ENCODE measurements at places on chromosomes 4 and X.

DNA sequence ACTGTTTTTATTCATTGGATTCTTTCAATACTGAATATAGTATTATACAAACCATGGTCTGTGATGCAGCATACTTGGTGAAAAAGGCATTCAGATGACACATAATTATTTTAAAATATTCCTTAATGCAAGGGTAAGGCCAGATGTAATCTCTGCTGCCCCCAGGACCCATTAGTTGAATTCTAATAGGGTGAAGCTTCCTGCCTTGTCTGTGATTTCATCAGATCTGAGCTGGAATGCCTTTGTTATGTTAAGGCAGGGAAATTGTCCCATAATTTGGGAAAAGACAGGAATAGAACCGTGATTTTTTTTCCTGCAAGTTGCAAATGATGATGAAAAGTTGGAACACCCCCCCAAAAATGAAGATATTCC, 26.1 kb downstream of the ZRSR2 start:
- no peak for DNase-seq

DNA sequence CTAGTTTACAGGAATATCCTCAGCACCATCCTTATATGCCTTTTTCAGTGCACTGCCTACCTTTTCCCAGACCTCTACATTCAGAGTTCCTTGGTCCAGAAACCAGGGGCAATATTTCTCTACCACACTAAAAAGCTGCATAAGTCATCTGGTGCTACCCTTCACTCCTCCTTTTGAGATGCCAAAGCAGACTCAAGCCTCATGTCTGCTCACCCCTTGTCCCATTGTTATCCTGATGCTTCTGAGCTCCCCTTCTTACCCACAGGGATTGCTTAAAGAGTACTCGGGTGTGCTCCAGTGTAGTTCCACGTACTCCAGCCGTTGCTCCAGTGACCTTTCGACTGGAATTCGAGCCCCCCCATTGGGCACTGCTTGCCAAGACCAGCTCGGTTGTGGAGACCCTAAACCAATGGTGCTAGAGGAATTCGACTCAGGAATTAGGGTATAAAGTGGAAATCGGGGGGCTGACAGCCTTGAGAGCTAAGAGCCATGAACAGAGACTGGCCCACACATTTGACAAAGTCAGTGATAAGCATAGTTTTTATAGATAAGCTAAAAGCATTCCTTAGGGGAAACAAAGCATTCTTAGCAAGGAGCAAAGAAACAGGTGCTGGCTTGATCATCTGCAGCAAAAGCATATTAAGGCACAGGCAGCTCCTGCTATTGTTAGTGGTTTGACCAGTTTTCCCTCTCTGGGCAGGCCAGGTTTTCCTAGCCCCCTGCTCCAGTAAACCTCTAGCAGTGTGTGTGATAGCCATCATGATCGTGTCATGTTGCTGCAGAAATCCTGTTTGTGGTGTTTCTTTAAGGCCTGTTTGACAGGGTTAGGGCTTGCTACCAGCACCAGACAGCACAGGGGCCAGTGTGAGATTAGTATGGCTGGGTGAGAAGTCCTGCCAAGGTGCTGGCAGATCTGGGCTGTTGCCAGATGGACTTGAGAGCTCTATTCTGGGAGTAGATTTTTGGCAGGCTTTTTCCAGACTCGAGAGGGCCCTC, 57.5 kb upstream of the WDR1 start:
- peak; percentile 49 for DNase-seq

DNA sequence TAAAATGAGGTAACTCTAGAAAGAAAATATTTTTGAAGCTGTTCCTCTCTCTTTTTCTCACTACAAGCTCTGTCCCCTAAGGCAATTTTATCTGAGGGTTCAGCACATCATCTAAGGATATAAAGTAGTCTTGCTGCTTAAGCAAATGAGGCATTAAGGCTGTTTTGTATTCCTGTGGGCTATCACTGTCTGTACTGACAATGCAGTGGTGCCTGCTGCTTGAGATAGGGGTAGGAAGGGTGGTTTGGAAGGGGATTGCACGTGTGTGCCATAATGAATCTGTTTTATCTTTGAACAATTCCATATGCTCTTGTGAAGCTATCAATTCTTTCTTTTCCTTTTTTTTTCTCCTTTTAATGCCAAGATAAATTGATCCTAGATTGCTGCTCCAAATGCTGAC, 128.0 kb upstream of the ATOH1 start:
- no peak for DNase-seq

DNA sequence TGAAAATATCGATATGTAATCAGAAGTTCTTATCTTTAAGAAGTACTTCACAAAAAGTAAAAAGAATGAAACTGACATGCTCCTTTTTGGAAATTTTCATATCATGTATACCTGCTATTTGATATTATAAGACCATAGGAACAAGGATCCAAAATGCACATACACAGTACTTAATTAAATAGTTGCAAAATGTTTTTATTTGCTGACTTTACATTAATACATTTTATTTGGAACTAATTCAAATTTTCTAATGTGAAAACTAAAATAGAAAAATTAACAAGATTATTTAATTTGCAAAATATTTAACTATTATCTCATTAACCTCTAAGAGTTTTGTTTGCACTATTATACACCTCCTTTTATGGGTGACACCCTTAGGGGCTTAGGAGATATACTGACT, 155.0 kb downstream of the TRAM1L1 start:
- no peak for DNase-seq

DNA sequence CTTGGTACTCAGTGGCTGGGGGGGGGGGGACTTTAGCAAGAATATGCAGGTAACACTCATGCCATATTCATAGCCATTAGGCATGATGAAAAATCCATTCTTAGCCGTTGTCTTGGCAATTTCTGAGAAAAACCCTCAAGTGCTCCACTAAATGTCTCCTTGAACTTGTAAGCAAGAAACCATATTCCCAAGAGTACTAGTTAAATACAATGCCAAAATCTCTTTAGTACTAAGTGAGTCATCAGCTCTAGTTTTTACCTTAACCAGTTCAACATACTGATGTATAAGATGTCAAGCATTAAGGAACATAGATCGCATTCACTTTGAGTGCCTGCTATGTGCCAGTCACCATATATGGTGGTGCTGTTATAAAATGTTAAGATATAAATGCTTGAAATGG, 27.5 kb downstream of the UBE2D3 start:
- no peak for DNase-seq

DNA sequence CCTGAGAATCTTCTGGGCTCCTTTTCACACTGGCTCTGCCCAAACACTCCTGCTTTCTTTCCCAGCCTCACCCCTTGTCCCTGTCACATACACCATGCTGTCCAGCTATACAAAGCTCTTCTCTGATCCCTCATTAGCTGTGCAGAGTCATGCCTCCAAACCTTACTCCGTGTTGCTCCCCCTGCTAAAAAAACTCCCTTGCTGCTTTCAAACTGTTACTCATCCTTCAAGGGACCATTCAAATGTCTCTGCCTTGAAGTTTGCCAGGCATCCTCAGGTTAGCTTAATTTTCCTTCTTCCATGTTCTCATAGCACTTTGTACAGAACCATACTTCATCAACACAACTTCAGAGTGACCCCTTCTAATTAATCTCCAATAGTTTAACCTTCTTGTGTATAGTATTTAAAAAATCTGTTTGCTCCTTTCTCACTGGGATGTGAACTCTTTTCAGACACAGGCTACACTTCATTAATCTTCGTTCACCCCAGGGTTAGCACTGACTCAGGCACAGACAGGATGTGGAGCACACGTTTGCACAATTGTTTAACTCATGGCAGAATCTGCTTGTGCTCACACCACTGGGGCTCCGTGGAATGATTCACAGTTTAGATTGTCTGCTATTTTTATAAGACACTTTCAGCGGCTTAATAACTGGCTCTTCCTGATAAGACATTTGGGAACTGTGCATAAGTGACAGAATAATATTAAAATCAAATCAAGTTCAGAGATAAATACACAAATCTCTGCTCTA, 21.4 kb upstream of the SEL1L3 start:
- DNase-seq: peak; percentile 44

GRCh38 chr4:126182336-126182735, 867.6 kb downstream of the FAT4 start:
- no peak for DNase-seq

- no peak for DNase-seq
These were observed 10.2 kb upstream of the TMEM185A start for GRCh38 chrX:149641835-149642234.

DNA sequence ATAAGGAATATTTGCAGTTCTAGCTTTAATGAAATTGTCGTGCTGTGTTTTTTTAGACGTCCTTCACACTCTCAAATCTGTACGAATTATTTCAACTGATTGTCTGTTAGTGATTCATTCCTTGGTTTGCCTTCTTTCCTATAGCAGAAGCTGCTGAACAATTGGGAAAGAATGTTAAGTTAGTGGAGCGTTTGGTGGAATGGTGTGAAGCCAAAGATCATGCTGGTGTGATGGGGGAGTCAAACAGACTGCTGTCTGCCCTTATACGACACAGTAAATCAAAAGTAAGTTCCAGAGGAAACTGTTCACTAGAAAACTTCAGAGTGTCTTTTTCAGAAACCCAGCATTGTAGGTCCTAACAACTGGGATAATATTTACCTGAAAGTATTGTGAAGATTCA, 159.9 kb downstream of the RAP1GDS1 start:
- DNase-seq: peak; percentile 53

GRCh38 chr4:28481565-28481964, 1620.9 kb downstream of the STIM2 start:
- DNase-seq: no peak

DNA sequence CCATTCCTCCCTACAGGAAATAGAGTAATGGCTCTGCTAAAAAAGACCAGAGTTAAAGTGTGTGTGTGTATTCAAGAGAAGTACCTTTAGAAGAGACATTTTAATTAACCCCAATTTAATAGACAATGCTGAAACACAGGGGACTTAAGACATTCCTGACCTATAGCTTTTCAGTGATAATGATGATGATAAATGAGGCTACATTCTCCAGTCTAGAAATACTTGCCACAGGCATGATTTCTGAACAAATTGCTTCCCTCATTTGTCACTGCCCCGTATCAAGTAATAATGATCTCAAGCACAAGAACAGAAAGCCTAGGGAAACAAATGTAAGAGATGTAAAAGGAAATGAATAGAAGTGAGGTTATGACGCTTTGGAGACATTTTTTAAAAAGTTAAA, 117.1 kb downstream of the UNC5C start:
- DNase-seq: no peak

DNA sequence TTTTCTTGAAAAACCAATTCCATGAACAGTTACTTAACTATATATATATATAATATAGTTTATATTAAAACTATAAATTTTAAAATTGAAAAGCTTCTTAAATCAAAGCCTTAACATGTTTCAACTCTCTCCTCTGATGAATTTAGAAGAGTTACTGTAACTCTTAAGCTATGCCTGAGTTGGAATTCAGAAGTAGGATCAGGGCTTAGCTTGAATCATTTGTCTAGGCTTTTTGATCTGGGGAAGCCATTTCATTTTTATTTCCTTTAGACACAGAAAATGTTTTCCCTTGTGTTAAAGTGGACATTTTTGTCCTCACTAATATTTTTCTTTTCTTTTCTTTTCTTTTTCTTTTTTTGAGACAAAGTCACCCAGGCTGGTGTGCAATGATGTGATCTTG, 40.4 kb upstream of the PDLIM5 start:
- DNase-seq: no peak

- no peak for DNase-seq
These were observed 11.1 kb downstream of the CENPU start for GRCh38 chr4:184722798-184723197.

DNA sequence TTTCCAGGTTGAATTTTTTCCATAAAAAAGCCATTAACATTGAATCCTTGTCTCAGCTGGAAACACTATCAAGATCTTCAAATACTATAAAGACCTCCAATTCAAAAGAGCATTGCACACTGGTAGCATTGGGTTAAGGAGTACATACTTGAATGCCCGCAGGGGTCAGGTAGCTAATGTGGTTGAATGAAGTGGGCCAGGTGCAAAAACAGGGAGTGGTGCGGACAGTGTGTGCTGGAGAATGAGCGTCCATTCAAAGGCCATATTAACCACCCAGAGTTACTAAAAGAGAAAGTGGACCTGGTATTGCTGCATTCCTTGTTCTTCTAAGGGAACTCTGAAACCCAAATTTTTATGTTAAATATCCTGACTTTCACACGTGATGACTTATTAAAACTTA, 91.6 kb downstream of the NYX start:
- DNase-seq: no peak

DNA sequence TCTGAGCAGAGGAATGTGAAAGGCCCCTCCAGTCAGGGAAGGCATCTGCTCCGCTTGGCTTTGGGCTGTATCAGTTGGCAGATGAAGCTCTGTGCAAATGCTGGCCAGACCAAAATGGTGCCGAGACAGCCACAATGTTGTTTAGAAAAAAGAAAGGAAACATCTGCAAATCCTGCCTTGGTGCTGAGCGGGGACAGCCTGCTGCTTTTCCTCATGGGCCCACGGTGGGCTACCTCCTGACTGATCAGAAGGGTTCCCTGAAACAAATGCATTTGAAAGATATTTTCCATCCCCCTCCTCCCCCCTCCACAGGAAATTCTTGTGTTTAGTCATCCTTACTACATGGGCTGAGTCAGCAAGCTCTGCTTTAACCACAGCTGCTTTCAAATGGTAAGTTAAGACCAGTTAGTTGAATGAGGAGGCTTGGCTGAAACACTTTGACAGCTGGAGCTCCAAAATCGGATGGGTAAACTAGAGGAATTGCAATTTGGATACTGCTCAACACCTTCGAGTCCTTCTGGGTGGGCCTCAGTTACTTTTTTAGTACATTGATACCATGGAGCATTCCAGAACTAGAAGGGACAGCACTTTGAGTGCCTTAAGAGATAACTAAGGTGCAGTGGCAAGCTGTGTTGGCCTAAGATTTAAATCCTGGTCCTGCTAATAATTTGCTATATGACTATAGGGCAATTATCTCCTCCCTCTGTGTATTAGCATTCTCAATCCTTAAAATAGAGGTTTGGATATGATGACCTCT, 36.0 kb downstream of the PLAC1 start:
- DNase-seq: peak; percentile 96

GRCh38 chr4:156628858-156629257, 342.7 kb downstream of the PDGFC start:
- no peak for DNase-seq

- no peak for DNase-seq
These were observed 460.4 kb upstream of the HS3ST1 start for GRCh38 chr4:11889099-11889498.

DNA sequence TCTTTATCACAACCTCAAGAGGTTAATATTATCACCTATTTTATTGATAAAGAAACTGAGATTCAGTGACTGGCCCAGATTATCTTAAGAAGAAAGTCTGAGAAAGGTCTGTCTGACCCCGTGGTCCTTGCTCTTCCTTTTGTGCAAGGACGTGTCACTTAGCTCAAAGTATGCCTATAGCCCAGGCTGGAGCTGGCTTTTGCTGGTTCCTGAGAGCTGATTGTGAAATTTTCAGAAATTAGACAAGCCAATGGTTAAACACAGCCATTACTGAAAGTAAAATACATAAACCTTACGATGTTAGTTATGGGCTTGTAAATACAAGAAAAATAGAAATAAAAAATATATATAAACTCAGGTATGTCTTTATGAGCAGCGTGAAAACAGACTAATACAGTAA, 70.1 kb downstream of the CHRNA9 start:
- no peak for DNase-seq
